ENCODE measurements at places on chromosomes 1 and 21. TPM values are rescaled to one million over a fixed set of nuclear protein-coding genes. Genes with fewer than 3 reads are reported as not detected.

Gene COL11A1
- total RNA-seq: not detected

Gene VAV3
- total RNA-seq: 3.1 TPM

Gene GSTM5
- 0.18 TPM for total RNA-seq

Gene CLDN17
- not detected for total RNA-seq

Gene LYPD8
- total RNA-seq: not detected

Gene CA14
- not detected for total RNA-seq

Data from T-helper 2 cell treated with Interferon-gamma antibody and Interleukin-4, amounts not matched to agents 100 ng/mL and 5 ng/mL, for 36 hours (primary cell).